ENCODE measurements at places on chromosomes 5 and 9.

- no peak for DNase-seq
Measured at GRCh38 chr9:14812806-14813205, 90.3 kb upstream of the CER1 start.

GRCh38 chr9:126063326-126063725, 263.3 kb upstream of the MVB12B start:
- DNase-seq: no peak

GRCh38 chr9:111691672-111692329, 30.4 kb downstream of the GNG10 start:
- no peak for DNase-seq

GRCh38 chr9:33714989-33715388, 80.4 kb upstream of the PRSS3 start:
- DNase-seq: no peak

DNA sequence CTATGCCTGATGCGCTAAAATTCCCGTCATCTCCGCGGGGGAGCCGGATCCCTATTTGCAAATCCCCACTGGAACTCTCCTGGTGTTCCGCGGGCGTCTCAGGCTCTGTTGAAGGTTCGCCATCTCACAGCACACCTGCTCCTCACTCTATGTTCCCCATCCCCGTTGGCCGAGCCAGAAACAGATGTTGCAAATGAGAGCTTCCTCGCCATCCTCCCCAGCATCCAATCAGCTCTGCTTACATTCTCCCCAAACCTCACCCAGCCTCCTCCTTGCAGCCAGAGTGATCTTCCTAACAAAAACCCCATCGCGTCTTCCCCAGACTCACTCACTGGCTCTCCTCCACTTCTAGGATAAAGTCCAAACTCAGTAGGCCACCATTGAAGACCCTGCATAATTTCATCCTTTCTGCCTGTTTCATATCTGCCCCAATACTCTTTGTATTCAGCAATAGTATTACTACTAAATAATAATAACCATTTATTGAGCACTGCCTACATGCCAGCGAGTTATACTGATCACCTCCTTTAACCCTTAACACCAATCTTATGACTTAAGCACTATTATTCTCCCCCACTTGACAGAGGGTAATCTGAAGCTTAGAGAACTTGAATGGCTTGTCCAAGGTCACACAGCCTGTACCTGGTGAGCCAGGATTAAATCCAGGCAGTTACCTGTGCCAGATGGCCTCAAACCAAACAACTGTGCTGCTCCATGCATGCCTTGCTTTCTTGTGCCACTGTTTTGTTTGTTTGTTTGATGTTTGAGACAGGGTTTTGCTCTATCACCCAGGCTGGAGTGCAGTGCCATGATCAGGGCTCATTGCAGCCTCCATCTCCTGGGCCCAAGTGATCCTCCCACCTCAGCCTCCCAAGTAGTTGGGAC, 14.0 kb downstream of the AQP7 start:
- DNase-seq: no peak
